ENCODE measurements at places on chromosomes 6 and 20.

DNA sequence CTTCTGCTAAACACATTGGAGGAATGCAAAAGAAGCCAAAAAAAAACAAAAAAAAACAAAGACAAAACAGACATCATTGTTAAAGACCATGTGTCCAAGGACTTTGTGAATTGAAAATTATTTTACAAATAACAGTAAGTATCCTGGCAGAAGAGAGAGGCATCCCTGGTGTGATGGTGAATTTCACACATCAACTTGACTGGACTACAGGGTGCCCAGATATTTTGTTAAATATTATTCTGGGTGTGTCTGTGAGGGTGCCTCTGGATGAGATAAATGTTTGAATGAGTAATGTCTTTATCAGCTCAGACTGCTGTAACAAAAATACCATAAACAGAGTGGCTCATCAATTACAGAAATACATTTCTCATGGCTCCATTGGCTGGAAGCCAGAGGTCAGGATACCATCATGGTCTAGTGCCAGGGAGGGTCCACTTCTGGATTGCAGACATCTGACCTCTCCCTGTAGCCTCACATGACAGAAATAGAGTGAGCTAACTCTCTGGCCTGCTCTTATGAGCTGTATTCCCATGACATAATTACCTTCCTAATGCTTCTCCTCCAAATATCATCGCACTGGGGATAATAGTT is 12.2 kb upstream of the C6orf118 start:
- DNase-seq = no peak

DNA sequence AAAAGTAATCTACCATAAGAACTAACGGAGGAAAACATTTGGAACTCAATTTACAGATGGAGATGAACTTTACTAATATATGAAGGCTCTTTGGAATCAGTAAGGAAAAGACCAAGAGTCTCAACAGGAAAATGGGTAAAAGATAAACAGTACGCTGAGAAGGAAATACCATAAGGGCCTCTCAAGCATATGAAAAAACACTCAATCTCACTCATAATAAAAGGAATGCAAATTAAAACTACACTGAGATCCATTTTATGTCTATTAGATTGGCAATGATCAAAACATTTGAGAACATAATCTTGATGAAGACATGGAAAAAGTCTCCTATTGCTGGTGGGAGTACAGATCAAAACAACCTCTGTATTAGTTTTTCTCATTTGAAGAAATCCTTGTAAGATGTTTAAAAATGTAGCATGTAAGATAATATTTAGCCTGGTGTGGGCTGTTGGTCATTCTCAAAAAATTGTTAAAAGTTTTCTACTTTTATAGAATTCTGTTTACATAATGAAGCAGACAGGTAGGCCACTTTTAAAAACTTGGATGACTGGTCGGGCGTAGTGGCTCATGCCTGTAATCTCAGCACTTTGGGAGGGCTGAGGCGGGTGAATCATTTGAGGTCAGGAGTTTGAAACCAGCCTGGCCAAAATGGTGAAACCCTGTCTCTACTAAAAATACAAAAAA is 14.5 kb downstream of the REV3L start:
- no peak for DNase-seq

DNA sequence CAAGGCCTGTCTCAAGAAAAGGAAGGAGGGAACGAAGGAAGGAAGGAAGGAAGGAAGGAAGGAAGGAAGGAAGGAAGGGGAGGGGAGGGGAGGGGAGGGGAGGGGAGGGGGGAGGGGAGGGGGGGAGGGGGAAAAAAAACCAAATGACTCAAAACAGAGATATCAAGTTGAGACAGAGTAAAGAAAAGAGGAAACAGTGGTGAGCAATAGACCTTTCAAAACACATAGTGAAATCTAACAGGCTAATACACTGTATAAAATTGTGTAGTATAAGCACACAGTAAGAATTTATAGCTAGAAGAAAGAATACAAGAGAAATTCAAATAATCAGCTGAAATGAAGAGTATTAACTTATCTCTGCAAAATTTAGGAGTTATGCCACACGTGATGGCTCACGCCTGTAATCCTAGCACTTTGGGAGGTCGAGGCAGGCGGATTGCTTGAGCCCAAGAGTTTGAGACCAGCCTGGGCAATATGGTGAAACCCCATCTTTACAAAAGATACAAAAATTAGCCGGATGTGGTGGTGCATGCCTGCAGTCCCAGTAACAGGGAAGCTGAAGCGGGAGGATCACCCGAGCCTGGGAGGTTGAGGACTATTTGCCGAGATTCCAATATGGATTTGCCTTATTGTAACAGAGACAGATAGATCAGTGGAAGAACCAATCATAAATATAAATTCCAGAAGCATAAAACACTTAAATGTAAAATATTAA is 123.2 kb downstream of the PRND start:
- DNase-seq = no peak

- no peak for DNase-seq
Observed at GRCh38 chr6:134416418-134417154, 98.7 kb upstream of the SGK1 start.

- no peak for DNase-seq
Observed at GRCh38 chr20:45796337-45797065, 4.7 kb downstream of the DNTTIP1 start.

DNA sequence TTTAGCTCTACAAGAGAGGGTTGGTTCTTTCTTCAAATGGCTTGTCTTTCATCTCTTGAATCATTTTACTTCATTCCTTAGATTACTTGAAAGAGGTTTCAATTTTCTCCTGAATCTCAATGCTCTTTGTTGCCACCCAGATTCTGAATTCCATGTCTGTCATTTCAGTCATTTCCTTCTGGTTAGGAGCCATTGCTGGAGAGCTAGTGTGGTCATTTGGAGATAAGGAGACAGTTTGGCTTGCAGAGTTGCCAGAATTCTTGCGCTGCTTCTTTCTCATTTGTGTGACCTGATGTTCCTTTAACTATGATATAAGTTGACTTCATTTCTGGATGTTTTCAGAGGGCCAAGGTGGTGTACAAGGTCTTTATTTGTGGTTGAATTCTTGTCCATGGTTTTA is 157.8 kb downstream of the SLC22A3 start:
- DNase-seq = no peak

DNA sequence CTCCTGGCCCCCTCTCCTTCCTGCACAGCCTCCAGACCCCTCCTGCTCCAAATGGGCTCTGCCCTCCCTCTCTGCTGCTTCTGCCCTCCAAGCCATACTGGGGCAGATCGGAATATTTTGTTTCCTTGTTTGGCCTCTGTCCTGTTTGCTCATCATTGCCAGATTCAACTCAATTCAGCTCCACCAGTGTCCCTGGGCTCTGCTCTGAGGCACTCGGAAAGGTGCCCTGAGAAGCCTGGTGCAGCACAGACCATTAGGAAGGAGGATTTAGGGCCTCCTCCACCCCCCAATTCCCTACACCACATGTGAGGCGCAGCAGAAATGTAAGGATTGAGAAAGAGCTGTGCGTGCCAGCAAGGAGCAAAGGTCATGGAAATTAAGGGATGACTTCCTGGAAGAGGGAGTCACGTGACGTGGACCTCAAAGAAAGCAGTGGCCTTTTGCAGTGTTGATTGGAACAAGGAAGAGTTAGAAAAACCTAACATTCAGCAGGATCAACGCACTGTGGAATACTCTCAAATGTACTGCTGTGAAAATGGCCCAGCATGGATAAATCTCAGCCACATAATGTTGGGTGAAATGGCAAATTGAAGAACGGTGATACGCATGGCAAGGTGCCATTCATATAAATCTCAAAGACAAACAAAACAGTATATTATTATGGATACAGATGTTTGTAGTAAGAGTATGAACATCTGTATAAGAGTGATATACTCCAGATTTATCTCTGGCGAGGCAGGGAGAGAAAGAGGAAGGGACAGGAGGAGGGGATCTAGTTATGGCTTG is 229.5 kb upstream of the RNF24 start:
- no peak for DNase-seq

DNA sequence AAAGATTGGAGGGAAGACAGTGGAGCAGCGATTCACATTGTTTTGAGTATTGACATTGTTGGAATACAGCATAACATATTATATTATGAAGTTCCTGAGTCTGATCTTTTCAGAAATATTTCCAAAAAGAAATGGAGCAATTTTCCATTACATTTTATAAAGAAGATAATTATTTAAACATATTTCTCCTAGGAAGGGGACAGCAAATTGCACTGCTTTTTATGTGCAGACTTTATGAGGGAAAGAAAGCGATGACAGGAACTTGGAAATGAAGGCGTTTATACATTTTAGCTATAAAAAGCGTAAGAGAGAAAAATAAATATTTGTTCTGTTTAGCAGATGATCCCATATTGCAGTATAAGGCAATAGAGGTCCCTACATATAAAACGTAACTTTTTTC is 117.0 kb upstream of the EDN1 start:
- no peak for DNase-seq

DNA sequence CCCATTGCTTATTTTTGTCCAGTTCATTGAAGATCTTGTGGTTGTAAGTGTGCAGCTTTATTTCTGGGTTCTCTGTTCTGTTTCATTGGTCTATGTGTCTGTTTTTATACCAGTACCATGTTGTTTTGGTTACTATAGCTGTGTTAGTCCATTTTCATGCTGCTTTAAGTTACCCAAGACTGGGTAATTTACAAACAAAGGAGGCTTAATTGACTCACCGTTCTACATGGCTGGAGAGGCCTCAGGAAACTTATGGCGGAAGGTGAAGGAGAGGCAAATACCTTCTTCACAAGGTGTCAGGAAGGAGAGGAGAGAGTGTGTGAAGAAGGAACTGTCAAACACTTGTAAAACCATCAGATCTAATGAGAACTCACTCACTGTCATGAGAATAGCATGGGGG is 29.9 kb upstream of the FERMT1 start:
- no peak for DNase-seq

DNA sequence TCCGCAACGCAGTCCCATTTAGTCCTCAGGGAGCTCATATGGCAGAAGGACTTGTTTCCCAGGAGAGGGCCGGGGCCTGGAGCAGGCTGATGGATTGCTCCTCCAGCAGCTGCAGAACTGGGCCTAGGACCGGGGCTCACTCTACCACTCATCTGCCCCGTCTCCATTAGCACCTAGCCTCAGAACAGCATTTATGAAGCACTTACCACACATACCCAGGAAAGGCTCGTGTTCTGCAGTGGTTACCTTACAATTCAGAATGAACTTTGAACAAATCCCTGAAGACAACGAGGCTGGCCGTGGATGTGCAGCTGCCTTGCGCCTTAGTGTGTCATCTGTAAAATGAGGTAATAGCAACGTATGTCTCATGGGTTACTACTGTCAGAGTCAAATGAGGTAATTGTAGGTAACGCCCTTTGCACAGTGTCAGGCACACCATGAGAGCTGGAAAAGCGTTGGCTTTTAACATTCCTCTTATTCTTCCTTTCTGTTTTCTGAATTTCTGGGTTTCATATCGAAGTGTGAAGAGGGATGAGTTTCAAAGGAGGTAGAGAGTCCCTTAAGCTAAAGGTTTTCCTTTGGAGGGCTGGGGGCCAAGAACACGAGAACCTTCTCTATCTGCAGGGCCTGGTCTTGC is 46.3 kb upstream of the CD93 start:
- DNase-seq = no peak

GRCh38 chr6:125570526-125570925 is 178.9 kb upstream of the HEY2 start:
- DNase-seq = no peak

- no peak for DNase-seq
Observed at GRCh38 chr6:80789912-80790570, 683.6 kb downstream of the BCKDHB start.
